Activated CD4-positive, alpha-beta T cell treated with anti-CD3 and anti-CD28 coated beads for 4 hours (primary cell): ENCODE measurements at places on chromosomes 1 and 21.

- no peak for DNase-seq
Observed at GRCh38 chr1:16173447-16174260, 17.8 kb upstream of the EPHA2 start.

- peak; percentile 86 for DNase-seq
Observed at GRCh38 chr1:61043010-61043820, 39.1 kb upstream of the NFIA start.

DNA sequence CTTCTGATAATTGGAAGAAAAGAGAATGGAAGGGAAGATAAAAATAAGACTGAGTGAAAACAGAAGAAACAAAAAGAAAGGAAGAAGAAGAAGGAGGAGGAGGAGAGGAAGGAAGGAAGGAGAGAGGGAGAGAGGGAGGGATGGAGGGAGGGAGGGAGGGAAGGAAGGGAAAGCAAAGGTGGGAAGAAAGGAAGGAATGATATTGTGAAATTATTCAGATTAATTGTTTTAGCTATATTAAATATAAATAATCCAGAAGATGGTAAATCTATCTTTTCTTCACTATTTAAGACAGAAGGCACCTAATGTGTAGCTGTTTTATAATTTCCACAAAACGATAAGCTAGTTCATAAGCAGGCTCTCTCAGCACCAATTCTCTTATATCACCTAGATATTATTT lies 191.3 kb upstream of the LRRC7 start:
- DNase-seq: no peak

GRCh38 chr1:180751921-180752320 lies 120.1 kb downstream of the XPR1 start:
- no peak for DNase-seq

DNA sequence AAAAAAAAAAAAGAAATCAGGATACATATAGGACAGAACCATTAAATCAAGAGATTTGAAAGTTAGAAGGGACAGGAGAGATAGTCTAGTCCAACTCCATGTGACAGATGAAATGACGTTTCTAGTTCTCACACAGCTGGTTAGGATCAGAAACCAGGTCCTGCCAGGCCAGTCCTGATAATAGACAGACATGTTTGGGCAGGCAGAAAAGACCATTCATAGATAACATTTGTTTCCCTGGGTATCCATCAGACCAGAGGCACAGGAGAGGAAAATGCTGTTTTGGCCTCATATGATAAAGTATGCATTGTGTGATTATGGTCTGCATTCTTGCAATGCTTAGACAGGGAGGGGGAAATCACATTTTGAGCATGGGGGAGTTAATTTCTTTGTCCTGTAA lies 29.3 kb downstream of the ZBTB8B start:
- no peak for DNase-seq

- no peak for DNase-seq
Observed at GRCh38 chr1:199102239-199102638, 463.4 kb downstream of the PTPRC start.

DNA sequence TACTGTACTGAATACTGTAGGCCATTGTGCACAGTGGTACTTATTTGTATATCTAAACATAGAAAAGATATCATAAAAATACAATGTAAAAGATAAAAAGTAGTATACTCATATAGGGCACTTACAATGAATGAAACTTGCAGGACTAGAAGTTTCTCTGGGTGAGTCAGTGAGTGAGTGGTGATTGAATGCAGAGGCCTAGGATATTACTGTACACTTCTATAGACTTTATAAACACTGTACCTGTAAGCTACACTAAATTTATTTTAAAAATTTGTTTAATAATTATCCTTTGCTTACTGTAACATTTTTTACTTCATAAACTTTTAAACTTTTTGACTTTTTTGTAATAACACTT lies 82.5 kb downstream of the FGGY start:
- no peak for DNase-seq
